ENCODE measurements at places on chromosomes 3 and 15. TPM values are rescaled to one million over a fixed set of nuclear protein-coding genes. Genes with fewer than 3 reads are reported as not detected.

TGM4 gene
- not detected for total RNA-seq

TMF1 gene
- 12.3 TPM for total RNA-seq

GRCh38 chr3:183823963-183824362, 1.4 kb downstream of the MAP6D1 start:
- DNase-seq = no peak

PIERCE2 gene
- 3.1 TPM for total RNA-seq

GRCh38 chr3:34955680-34956079, 683.6 kb upstream of the ARPP21 start:
- no peak for DNase-seq

DNA sequence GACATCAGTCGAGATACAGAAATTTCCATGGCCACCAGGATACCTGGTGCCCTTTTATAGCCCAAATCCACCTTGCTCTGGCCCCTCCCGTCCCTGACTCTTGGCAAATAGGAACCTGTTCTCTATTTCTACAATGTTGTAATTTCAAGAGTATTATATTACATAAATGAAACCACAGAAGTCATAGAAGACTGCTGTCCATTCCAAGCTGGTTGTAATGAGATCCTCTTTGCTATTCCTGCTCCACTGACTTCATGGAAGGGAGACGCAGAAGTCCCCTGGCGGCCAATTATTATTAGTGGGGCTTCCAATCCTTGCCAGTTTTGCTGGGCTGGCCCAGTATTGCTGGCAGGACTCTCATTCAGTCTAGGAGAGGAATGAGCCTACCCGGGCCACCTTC, 26.6 kb downstream of the DCP1A start:
- DNase-seq = no peak

DNA sequence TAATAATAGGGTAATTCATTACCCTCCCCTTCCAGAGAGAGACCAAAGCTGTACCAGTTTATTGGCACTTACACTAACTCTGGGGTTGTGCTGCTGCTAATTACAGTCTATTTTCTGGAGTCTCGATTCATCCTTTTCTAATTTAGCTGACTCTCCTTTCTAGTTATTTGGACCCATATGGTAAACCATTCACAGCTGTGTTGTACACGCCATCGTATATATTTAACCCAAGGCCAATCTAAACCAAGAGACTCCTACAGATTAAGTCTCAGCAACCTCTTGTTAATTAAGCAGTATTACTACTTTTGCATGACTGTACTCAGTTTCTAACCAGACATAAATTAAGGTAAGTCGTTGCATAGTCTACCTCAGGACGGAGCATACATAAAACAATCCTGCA, 22.5 kb downstream of the ANXA2 start:
- no peak for DNase-seq

XYLB gene
- total RNA-seq = 20.2 TPM

- no peak for DNase-seq
Measured at GRCh38 chr15:58535894-58536293, 104.1 kb downstream of the LIPC start.

CYB561D2 gene
- total RNA-seq = 15.1 TPM

DNA sequence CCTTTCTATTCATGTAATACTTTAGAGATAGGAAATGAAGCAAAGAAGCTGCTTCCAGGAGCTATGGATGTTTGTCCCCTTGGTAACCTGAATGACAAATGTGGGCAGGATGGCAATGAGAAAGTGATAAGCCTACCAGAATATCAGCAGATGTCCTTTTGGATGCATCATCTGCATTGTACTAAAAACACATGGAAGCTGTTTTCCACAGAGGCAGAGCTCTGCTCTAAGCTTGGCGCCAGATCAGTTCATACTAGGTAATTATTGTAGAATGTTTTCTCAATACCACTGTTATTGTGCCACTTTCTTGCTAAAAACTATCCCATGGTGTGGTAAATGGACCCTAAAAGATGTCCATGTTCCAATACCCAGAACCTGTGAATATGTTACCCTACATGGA, 100.2 kb downstream of the DTWD1 start:
- no peak for DNase-seq

- no peak for DNase-seq
Measured at GRCh38 chr3:56790016-56790821, 11.5 kb downstream of the ARHGEF3 start.

- no peak for DNase-seq
Measured at GRCh38 chr3:81861593-81861992, 100.1 kb upstream of the GBE1 start.

- no peak for DNase-seq
Measured at GRCh38 chr3:12719541-12719940, 39.5 kb downstream of the TMEM40 start.

DNA sequence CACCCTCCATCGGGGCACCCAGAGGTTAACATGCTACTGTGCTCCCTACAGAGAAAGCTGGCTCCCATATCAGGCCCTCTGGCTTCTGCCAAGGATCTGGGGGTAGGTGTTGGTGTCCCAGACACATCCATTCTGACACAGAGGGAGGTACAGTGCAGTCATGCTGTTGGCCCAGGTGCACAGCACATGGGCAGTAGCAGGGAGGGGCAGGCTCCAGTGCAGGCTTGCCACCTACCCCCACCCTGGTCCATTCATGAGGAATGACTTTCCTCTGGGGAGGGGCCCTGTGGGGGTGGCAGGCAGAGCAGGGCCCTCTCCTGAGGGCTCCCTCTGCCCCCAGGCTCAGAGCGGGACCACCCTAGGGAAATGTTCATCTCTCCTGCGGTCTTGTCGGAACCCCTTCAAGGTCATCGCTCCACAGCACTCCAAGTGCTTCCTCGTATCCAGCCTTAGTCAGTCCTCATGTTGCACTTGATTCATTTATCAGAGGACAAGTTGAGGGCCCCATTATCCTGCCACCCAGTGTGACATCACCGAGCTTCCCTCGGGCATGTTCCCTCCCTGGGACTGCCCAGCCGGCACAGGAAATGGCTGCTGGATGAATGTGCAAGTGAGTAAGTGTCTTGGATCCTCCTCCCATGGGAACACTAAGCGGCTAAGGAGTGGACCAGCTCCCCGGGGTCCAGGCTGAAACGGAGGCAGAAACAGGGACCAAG, 10.0 kb downstream of the DUSP7 start:
- no peak for DNase-seq

Measured in K562 (cell line).